ENCODE measurements at places on chromosomes 5 and 9.
A peak's percentile ranks its signal among the peaks of the same experiment; 100 is the strongest.

DNA sequence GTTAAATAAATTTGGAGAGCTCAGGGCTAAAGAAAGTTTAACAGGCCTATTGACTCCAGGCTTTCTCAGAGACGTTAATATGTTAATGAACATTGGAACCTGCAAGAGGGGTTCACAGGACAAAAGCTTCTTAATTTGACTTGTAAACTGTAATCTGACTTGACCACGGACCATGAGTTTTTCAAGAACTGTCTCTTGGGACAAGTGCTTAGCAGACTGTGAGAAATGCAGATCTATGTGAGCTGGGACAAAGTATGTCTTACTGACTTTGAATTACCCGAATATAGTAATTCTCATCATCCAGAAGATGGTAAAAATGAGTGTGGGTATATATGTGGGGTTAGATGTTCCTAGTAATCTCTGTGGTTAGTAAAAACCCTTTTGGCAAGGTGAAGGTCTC is 186.6 kb downstream of the ATP10B start:
- no peak for DNase-seq

DNA sequence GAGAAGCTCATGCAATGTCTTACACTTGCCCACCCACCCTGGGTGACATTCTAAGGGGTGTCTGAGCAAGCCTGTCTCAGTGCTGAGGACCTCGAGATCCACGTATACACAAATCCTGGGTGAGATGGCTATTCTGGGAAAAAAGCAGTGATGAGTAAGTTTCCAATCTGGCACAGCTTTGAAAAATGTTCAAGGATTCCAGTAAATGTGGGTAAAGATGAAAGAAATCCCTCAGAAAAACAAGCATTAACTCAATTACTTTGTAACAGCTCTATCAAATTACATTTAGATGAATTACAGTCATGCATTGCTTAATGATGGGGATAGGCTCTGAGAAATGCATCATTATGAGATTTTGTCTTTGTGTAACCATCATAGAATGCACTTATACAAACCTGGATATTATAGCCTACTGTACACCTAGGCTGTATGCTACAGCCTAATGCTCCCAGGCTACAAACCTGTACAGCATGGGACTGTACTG is 26.9 kb downstream of the GOLM1 start:
- DNase-seq: no peak

- no peak for DNase-seq
Observed at GRCh38 chr9:14935106-14935751, 25.0 kb upstream of the FREM1 start.

GRCh38 chr9:4371108-4371507 is 71.2 kb upstream of the GLIS3 start:
- DNase-seq: no peak

- peak; percentile 83 for DNase-seq
Observed at GRCh38 chr9:89606624-89607311, 2.0 kb downstream of the GADD45G start.

DNA sequence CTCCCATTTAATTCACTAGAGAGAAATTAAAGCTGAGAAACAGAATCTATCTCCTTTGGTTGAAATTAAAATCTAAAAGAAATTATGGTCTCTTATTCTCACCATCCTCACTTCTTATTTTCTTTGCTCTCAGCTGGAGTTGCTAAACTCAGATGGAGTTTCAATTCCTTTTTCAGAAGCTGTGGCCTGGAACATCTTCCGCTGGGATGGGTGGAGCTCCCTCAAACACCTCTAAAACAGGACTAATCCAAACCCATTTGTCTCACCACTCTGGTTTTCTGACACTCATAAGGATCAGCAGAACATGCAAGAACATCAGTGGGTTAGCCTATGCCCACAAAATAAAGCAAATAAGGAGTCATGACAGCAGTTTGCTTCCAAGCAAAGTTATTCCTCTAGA is 39.6 kb upstream of the CEP78 start:
- DNase-seq: no peak

- DNase-seq: no peak
Observed at GRCh38 chr9:105226055-105226454, 18.4 kb upstream of the SLC44A1 start.

GRCh38 chr5:77607324-77607723 is 31.2 kb downstream of the OTP start:
- no peak for DNase-seq

GRCh38 chr5:148725675-148726074 is 71.3 kb upstream of the HTR4 start:
- no peak for DNase-seq

DNA sequence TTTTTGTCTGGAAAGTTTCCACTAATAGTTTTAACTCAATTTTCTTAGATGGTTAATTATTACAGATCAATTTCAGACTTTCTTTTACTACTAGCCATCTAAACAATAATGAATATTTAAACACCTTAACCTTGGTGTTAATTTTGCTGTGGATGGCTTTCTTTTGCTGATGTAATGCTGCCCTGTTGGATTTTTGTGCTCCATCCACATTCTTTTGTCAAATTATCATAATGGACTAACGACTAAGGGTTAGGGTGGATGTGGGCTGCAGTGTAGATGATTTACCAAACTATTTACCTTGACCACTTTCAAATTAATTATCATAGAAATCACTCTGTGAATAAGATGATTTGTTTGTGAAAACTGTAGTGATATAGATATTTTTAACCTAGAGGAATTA is 15.6 kb upstream of the TMEM38B start:
- no peak for DNase-seq

DNA sequence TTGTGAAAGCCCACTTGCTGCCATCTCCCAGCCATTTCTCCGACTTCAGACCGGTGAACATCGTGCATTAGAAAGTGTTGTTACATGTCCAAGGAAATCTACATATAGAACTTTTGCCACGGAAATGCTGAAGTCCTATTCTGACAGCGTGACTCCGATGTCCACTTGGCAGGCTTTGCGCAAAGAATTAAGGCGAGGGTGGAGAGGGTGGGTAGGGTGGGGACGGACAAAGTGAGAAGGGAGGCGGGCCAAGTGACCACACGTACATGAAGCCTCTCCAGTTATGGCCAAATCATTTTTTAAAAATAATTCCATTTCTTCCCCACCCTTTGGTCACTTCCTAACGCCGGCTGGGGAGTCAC is 460 bp upstream of the ACO1 start:
- DNase-seq: no peak

DNA sequence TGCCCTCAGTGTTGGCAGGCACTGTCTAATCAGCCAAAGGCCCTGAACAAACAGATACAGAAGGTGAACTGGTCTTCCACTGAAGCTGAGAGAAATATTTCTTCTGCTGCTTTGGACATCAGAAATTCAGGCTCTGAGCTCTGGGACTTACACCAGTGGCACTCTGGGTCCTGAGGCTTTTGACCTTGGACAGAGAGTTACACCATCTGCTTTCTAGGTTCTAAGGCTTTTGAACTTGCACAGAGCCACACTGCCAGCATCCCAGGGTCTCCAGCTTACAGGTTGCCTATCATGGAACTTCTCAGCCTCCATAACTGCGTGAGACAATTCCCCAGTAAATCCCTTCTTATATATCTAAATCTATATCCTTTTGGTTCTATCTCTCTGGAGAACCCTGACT is 326.7 kb downstream of the MLLT3 start:
- DNase-seq: no peak

GRCh38 chr5:149450199-149450598 is 71.1 kb upstream of the IL17B start:
- no peak for DNase-seq

GRCh38 chr9:16787724-16788123 is 82.7 kb downstream of the BNC2 start:
- no peak for DNase-seq

GRCh38 chr9:95215336-95215898 is 102.1 kb downstream of the FANCC start:
- no peak for DNase-seq

DNA sequence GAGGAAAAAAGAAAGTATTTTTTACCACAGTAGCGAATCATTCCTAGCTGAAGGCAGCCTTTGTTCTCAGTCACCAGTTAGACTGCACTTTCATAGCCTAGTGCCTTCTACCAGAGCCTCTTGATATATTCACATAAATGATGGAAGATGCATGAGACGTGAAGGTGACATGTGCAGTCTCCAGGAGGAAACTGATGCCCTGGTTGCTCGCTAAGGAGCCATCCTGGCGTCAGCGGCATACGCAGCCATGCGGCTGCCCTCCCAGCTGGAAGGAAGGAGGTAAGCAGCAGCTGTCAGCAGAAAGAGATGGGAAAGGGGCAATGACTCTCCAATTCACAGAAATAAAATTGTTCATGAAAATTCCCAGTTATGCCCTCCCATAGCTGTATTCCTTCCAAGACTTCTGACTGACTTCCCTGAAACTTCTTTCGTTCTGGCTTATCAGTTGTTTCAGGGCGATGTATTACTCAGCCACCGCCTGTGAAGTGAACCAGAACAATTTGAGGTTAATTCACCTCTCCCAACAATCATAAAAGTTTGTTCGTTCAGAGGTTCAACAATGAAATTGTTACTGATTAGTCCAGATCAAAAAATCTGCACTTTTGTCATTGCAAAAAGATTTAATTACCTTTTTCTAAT is 331.2 kb downstream of the NR2F1-AS1 start:
- DNase-seq: no peak

DNA sequence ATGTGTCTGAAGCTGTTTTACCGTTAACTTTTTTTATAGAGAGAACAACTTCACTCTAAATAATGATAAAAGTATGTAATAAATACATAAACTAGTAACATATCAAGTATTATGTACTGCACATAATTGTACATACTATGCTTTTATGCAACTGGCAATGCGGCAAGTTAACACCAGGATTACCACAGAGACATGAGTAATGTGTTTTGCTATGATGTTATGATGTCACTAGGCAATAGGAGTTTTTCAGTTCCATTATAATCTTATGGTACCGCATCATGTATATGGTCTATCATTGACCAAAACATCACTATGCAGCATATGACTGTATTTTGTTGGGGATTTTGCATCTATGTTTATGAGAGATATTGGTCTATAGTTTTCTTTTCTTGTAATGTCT is 326.4 kb upstream of the TARS1 start:
- no peak for DNase-seq

- DNase-seq: no peak
Observed at GRCh38 chr5:123176224-123176937, 87.3 kb downstream of the PRDM6 start.

GRCh38 chr9:89477384-89477783 is 20.5 kb downstream of the SEMA4D start:
- DNase-seq: peak; percentile 10

- DNase-seq: no peak
Observed at GRCh38 chr5:39427229-39427628, 2.4 kb upstream of the DAB2 start.

DNA sequence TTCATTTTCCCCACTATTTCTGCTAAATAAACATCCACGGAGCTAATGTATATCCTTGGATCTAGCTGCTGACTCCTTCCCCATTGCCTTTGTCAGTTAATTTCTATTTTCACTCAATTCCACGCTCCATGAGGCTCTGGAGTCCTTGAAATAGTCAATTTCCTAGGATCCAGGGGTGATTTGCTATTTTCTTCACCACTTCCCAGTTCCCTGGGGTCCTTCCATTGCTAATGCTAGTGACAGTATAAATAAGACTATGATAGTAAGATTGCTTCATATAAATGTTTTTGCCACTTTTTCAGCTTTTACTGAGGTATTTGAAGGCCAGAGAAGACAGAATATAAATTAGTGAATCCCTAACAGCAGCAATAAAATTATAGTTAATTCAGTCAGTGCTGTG is 13.1 kb downstream of the TSSK1B start:
- no peak for DNase-seq

DNA sequence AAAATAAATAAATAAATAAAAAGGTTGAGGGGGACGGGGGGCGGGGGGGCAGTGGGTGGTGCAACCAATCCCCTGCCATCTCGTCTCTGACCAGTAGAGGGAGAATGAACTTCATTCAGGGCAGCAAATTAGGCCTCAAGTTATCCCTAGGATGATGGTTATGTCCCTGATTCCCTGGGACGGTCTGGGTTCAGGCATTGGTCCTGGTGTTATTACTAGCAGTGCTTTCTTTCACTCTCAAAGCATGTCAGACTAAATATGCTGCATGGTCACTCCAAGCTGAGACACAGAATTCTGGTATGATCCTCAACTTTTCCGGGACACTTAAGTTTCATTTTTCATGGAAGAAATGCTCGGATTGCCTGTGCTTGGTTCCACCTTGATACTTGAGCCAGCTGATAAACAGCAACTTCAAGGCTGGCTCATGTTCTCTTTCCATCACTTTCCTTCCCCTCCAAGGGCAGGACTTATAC is 59.4 kb downstream of the DAP start:
- DNase-seq: peak; percentile 36

- DNase-seq: no peak
Observed at GRCh38 chr5:88734191-88734640, 148.8 kb downstream of the MEF2C start.

DNA sequence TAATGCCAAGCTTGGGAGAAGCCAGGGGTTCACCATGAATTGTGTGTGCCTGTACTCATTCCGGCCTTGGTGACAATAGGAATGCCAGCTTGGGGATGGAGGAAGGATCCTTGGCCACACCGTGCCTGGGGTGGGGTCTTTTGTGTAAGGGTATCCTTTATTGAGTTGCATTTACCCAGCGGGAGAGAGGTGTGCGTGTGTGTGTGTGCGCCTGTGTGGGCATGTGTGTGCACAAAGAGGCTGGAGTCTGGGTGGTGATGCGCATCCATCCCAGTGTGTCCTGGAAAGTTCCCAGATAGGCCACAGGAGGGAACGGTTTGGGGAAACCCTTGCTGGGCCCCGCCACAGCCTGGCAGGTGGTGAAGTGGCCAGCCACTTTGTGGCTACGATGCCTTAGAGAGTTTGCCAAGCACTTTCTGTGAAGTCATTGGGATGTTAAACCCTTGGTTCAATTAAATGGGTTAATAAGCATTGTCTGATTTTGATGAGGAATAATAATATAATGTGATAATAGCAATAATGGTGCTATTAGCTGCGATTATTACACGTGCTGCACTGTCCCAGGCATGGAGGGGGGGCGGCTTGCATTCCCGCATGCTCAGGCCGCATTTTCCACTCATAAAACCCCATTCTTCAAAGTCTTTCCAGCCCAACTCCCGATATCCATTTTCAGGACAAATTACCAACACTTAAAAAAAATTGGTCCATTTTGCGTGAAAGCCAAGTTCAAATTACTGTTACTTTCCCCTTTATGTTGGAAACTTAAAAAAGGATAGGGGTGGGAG is 13.7 kb downstream of the PITX1 start:
- peak; percentile 16 for DNase-seq

DNA sequence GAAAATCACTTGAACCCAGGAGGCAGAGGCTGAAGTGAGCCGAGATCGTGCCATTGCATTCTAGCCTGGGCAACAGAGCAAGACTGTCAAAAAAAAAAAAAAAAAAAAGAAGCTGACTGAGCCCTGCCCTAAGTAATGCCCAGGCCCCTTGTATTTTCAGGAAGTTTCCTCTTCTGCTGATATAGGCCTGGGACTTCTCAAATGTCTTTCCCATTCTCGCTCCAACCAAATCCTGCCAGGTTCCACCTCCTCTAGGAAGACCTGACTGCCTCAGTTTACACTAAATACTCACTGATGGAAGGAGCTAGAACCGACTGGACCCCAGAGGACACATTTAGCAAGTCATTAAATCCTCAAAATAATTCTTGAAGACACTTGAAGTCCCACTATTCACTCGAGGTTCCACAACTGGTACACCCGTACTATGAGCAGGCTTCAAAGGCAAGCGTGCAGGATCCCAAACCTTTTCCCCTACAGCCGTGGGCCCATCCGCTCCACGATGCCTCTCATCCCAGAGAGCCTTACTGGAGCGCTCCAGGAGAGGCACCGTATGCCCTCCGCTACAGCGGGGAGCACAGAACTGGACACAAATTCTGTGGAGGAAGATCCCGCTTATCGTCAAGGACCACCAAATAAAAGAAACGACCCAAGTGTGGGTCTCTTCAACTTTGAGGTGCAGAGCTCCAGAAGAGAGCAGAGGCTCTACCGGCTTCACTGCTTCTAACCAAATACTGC is 676 bp downstream of the NOL6 start:
- no peak for DNase-seq

All from glutamatergic neuron (in vitro differentiated cells).